T-cell (primary cell): ENCODE measurements at places on chromosomes 12 and 14. TPM values are rescaled to one million over a fixed set of nuclear protein-coding genes. Genes with fewer than 3 reads are reported as not detected.
A peak's percentile ranks its signal among the peaks of the same experiment; 100 is the strongest.

DNA sequence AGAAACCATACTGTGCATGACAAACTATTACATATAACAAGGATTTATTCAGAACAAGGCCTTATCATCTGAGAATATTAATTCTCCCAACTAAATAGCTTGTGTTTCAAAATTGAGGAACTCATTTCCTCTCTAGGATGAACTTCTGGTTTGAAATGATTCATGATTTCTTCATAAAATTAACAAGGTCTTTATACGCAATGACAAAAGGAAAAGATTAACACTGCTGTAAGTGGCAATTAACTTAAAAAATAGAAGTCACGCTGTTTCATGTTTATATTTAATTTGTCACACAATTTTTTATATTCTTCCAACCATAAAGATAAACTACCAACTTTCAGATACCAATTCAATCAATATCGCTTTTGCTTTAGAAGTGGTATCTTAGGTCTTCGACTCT is 80.8 kb downstream of the GRIP1 start:
- no peaks in the 10 kb centered on the region for H3K4me1 ChIP-seq
- no peak overlapping the region for H3K4me3 ChIP-seq
- H3K27me3 ChIP-seq = no peaks in the 10 kb centered on the region
- no peaks in the 10 kb centered on the region for H3K36me3 ChIP-seq
- no peak for DNase-seq
- H3K27ac ChIP-seq = no peak overlapping the region

DNA sequence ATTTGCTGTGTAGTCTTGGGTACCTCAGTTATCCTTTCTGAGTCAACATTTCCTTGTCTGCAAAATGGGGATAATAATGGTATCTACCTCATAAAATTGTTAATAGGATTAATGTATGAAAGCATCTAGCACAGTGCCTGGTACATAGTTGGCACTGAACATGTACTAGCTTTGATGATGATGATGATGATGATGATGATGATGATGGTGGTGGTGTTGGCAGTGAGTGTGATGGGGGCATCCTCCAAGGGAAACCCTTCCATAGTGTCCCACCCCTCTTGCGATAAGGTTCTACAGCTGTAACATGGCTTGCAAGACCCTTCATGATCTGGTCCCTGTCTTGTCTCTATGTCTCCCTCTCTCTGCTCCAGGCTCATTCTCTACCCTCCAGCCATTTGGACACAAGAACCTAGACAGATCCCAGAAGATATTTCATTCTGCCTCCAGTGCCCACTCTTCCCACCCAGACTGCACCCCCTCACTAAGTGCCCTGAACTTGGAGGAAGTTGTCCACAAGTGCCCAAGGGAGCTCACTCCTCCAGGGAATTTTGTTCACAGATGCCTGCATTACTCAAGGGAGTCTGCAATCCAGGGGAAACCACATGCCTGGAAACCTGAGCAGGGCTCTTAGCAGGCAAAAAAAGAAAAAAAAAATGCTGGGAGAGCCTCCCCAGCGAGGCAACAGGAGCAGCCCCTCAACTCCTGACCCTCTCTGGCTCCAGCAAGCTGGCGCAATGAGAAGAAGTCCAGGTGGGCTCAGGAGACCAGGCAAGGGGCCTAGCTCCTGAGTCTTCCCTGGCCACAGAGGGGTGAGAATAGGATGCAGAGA is 10.1 kb upstream of the BDKRB1 start:
- H3K27ac ChIP-seq = no peak overlapping the region
- H3K4me3 ChIP-seq = no peak overlapping the region
- DNase-seq = no peak
- H3K36me3 ChIP-seq = no peaks in the 10 kb centered on the region
- H3K27me3 ChIP-seq = peaks cover 15% of the 10 kb centered on the region

Gene SRRM4
- not detected for total RNA-seq

Gene REP15
- 0.46 TPM for total RNA-seq

- H3K4me1 ChIP-seq = no peaks in the 10 kb centered on the region
- no peaks in the 10 kb centered on the region for H3K27me3 ChIP-seq
- DNase-seq = no peak
- H3K36me3 ChIP-seq = peaks cover 9% of the 10 kb centered on the region
- no peak overlapping the region for H3K27ac ChIP-seq
- no peak overlapping the region for H3K4me3 ChIP-seq
These were observed 20.8 kb downstream of the TXNDC16 start for GRCh38 chr14:52531481-52531880.

Gene FIGNL2
- total RNA-seq = 1.6 TPM

GRCh38 chr12:58269476-58269875 is 328.1 kb downstream of the ATP23 start:
- H3K4me3 ChIP-seq = no peak overlapping the region
- H3K36me3 ChIP-seq = no peaks in the 10 kb centered on the region
- H3K4me1 ChIP-seq = no peaks in the 10 kb centered on the region

DNA sequence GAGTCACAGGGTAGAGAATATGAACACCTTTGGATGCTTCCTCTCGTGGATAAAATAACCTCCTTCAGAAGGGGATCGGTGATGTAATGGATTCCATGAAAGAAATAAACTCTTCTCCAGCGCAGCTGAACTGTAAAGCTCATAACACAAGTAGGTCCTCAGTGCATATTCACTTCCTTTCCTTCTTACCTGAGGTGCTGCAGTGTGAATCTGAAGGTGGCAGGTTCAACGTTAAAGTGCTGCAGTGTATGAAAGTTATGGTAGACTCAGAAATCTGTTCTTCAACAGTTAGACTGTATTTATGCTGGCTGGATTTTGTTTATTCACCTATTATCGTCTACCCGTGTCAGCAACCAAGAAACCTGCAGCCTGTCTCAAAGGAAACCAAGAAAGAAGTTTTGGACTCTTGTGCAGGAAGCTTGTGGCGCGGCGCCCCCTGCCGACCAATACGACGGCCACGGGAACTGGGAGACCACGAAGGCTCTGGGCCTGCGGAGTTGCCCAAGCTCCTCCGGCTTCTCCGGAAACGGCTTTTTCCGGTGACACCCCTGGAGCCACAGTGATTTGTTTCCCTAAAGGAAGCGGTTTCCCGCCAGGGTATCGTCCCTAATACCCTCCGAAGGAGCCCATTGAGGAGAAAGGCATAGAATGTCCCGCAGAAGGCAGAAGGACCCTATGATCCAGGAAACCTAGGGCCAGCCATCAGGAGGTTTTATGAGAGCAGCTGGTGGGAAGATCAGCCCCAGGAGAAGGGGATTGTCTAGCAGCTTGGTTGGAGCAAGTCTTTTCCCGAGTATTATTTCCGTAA is 17.6 kb upstream of the RNASE3 start:
- no peaks in the 10 kb centered on the region for H3K36me3 ChIP-seq
- H3K4me3 ChIP-seq = no peak overlapping the region
- DNase-seq = peak; percentile 71
- H3K27ac ChIP-seq = no peak overlapping the region
- no peaks in the 10 kb centered on the region for H3K27me3 ChIP-seq

DNA sequence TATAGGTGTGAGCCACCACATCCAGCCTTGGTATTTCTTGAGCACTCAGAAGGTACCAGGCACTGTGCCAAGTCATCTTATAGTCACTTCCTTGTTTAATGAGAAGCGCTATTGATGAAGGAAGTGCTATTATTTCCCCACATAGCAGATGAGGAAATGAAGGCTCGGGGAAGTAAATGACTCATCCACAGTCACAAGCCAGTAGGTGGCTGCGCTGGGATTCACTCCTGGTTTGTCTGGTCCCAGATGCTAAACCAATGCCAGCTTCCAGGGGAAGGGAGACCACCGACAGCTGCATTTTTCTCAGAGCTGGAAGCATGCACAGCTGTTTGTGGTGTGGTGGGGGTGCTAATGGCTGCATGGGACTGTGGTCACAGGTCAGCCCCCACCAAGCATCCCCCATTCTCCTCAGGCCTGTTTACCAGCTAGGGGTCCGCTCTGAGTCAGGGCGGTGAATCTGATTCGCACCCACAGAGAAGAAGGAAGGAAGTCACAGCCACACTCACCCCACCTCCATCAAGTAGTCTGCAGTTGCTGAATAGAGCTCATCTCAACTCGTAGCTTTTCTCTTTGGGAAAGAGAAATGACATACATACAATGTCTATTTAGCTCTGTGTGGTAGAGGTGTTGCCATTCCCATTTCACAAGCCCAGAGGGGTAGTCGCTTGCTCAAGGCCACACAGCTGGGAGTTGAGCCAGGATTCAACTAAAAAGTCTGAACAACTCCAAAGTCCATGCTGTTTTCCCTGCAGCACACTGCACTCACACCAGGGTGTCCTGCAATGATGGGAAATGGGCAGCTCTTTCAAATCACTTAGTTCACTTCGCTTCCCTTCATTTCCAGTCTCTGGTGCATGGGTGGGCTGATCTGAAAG is 6.3 kb upstream of the LTBP2 start:
- peak overlapping the region; percentile 20 for H3K4me3 ChIP-seq
- peak overlapping the region; percentile 88 for H3K27ac ChIP-seq
- H3K36me3 ChIP-seq = no peaks in the 10 kb centered on the region
- peaks cover 12% of the 10 kb centered on the region for H3K4me1 ChIP-seq
- no peaks in the 10 kb centered on the region for H3K27me3 ChIP-seq
- peak; percentile 64 for DNase-seq

Gene GPD1
- total RNA-seq = 1.1 TPM

DNA sequence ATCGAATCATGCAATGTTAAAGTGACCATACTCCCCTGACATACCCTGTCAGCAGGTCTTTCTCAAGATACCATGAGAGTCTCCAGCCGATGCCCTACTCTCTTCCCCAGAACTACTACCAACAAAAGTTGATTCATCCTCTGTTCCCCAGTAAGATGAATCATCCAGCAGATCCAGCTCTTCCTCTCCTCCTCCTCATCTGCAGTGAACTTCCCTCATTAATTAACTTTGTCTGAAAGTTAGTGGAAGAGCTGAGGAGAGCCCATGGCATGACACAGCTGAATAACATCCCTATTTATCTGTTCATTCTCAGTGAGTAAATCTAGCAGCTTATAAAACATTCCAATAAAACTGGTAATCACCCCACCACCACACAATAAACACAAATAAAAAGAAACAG is 213.4 kb downstream of the EGLN3 start:
- H3K27me3 ChIP-seq = no peaks in the 10 kb centered on the region
- no peak overlapping the region for H3K4me3 ChIP-seq
- no peak overlapping the region for H3K27ac ChIP-seq

- H3K27me3 ChIP-seq = no peaks in the 10 kb centered on the region
- H3K4me3 ChIP-seq = no peak overlapping the region
- H3K27ac ChIP-seq = no peak overlapping the region
- DNase-seq = no peak
These were observed 173.2 kb downstream of the SLC35F4 start for GRCh38 chr14:57692671-57693070.

DNA sequence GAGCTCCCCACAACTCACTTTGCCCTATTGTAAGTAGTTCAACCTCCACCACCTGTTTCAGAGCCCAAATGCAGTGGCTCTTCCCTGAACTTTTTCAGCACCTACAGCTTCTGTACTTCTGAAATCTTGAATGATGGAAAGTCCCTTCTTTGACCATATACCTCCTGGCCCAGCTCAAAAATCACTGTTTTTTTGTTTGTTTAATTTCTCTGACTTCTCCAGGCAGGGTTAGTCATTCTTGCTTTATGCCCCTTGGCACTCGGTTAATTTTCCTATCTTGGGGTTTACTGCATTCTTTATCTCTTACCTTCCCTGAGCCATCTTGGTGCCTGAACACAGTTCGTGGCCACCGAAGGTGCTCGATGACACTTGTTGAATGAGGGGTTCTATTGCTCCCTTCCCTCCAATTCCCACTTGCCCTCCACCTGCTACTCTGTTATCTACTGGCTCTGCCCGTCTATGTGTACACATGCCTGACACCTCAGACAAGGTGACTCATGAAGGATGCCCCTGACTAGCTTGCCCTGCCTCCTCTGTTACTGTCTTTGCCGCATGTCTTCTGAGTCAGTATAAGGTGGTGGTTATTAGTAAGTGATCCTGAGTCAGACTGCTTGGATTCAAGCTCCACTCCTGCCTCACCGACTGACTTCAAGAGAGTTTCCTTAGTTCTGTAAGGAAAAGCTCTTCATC is 4.4 kb downstream of the AMHR2 start:
- DNase-seq = no peak
- no peak overlapping the region for H3K4me3 ChIP-seq
- no peaks in the 10 kb centered on the region for H3K27me3 ChIP-seq
